Central memory CD8-positive, alpha-beta T cell (primary cell): ENCODE measurements at places on chromosomes 3 and 15.

DNA sequence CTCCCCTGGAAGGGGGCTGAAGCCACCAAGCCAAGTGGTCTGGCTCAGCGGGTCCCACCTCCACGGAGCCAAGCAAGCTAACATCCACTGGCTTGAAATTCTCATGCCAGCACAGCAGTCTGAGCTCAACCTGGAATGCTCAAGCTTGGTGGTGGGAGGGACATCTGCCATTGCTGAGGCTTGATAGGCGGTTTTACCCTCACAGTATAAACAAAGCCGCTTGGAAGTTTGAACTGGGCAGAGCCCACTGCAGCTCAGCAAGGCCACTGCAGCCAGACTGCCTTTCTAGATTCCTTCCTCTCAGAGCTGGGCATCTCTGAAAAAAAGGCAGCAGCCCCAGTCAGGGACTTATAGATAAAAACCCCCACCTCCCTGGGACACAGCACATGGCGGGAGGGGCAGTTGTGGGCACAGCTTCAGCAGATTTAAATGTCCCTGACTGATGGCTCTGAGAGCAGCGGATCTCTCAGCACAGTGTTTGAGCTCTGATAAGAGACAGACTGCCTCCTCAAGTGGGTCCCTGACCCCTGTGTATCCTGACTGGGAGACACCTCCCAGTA, 23.2 kb upstream of the IGSF10 start:
- no peak for DNase-seq

- no peak for DNase-seq
Observed at GRCh38 chr15:78830514-78831228, 19.4 kb upstream of the ADAMTS7 start.

- no peak for DNase-seq
Observed at GRCh38 chr3:59518283-59519055, 468.6 kb upstream of the CFAP20DC start.

- DNase-seq = no peak
Observed at GRCh38 chr15:48414015-48414414, 82.8 kb downstream of the DUT start.

GRCh38 chr15:67407786-67408185, 113.1 kb upstream of the C15orf61 start:
- no peak for DNase-seq

DNA sequence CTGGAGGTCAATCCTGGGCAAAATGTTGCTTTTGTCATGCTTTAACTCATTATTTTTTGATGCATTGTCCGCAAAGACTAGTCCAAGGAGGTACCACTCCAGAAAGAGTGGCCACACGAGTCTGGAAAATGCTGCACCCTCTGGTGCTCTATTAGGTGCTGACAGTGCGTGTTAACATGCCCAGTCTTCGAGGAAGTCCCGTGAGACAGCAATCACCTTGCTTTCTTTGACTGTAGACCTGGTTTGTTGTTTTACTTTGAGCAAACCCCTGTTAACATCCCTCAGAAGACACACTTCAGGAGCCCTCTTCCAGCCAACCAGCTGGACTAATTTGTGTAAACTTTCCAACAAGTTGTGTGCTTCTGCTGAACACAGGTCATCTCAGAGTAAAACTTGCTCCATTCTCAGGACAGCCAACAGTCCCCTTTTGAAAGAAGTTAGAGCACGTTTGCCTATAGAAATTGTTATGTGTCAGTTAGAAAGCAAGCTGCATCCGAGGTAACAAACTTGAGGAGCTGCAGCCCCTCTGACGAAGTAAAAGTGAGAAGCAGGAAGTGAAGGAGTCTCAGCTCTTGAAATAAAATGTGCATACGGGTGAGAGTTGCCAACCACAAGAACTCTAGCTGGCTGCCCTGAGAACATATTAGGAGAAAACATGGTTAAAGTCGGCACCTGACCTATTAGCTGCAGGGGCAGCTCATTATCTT, 205.0 kb downstream of the LPP start:
- DNase-seq = no peak

- DNase-seq = no peak
Observed at GRCh38 chr3:186477876-186478275, 66.3 kb downstream of the CRYGS start.

DNA sequence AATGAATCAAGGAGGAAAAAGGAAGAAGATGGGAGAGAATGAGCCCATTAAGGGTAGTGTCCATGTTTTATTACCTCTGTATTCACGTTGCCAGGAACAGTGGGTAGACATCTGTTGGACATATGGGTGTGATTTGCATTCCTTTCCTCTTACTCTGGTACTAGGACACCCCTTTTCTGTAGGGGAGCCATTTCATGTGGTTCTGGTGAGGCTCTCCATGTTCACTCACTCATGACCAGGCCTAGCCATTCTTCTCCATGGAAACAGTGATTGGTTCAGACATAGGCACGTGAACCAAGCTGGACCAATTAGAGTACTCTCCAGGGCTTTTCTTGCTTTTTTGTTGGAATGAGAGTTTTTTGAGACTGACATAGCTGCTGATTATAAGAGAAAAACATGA, 39.6 kb upstream of the PDCD6IP start:
- no peak for DNase-seq

DNA sequence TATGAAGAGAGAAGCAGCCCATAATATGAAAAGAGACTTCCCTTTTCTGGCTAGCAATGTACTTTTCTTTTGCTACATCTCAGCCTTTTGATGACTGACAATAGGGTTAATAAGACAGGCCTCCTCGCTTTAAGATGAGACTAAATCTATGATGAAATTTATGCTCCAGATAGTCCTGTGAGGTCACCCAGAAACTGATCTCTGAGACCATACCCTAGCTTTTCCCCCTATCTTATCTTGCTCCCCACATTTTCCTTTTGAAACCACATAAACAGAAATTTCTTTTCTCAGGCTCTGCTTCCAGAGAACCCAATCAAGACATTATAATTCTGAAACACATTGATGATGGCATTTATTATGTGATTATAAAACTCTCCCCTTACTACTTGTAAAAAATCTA, 168.8 kb upstream of the CADM2 start:
- DNase-seq = no peak

- DNase-seq = peak; percentile 28
Observed at GRCh38 chr3:10602769-10603768, 97.7 kb upstream of the ATP2B2 start.

DNA sequence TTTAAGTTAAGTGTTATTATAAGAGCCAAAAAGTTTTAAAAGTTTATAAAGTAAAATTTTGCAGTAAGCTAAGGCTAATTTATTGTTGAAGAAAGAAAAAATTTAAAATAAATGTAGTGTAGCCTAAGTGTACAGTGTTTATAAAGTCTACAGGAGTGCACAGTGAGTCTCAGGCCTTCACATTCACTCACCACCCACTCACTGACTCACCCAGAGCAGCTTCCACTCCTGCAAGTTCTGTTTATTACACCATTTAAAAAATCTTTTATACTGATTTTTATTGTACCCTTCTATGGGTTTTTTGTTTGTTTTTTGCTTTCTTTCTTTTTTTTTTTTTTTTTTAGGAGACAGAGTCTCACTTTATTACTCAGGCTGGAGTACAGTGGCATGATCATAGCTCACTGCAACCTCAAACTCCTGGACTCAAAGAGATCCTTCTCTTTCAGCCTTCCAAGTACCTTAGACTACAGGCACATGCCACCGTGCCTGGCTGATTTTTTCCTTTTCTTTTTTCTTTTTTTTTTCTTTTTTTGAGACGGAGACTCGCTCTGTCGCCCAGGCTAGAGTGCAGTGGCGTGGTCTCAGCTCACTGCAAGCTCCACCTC, 25.9 kb downstream of the CSTA start:
- no peak for DNase-seq

DNA sequence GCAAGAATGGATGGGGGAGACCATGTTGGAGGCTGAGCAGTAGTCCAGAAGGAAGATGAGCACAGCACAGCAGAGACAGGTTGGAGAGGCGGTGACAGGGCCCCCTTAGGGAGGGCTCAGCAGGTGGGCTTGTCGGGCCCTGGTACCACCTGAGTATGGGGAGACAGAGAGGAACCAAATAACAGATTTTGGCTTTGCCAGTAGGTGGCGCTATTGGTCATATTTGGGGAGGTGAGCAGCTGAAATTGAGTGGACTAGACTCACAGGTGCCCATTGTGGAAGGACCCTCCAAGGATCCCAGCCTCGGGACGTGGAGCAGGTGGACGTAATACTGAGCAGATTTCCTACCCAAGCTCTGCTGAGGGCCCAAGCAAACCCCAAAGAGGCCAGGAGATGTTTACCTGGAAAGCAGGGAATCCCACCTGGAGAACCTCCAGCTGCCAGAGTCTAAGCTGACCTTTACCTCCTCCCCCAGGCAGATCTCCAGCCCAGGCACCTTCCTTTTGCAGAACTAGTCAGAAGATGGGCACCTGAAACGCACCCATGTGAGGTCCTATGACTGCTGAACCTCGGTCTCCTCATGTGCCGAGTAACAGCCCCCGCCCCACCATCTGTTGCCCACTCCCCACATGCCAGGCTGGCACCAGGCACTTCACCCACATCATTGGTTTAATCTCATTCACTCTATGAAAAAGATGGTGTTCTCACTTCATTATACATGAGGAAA, 24.6 kb upstream of the CORO2B start:
- peak; percentile 31 for DNase-seq

- peak; percentile 30 for DNase-seq
Observed at GRCh38 chr15:58331913-58332675, 99.7 kb upstream of the LIPC start.

DNA sequence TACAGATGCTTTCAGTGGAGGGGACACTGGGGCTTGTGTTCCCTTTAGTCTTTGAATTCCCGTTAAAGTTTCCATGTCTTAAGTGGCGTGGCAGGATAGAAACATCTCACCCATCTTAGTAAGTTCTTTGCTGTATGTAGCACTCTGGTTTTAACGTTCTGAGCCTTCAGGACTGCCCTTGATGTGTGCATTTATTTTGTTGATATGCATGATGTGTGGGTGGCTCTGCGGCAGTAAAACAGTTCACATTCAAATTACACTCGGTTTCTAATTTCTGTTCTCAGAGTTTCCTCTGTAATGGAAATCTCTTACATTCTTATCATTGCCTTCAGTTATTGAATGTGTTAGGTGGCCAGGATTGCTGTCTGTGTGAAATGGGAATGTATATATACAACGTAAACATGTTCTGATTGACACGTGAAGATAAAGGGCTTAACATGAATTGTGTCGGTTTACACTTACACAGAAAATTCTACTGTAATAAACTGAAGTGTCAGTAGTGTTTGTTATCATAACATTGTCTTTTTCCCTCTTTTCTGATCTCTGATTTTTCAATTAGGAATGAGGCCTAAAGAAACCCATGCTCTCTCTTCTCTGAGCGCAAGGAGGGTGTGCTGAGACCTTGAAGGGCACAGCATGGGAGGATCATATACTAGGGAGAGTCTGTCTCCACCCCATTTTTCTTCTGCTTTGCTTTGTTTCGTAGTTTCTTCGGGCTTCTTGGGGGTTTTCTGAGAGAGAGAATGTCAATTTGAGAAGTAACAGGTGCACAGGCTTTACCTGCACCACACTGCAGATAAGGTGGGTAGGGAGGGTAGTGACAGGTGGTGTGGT, 51.5 kb downstream of the IGF1R start:
- no peak for DNase-seq

DNA sequence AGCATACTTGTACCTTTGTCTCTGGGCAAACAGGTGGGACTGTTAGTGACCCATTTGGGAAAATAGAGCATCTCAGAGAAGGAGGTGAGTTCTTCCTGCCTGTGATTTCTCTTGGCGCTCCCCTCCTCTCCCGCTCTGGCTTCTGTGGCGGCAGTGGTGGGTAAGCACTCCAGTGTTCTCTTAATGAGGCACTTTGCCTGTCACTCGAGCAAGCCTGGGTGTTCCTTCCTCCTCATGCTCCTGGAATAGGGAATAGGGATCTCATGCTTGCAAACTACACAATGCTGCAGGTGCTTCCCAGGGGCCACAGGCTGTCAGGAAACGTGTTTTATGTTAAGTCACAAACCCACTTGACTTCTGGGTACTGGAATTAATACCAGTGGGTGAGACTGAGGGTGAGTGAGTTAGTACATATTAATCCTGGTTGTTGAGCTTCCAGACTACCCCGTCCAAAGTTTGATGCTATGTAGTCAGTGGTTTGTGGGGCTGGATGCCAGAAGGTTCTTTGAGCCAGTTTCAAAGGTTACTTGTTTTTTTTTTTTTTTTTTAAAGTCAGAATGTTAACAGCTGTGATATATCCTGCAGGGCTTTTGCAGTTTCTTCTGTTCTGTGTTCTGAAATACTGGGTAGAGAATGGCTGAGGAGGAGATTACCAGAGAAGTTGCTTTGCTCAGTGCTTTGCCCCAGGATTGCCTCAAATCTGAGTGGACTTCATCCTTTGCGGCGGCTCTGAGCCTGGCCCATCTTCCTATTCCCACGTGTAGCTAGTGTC, 30.5 kb downstream of the EDEM1 start:
- DNase-seq = no peak

DNA sequence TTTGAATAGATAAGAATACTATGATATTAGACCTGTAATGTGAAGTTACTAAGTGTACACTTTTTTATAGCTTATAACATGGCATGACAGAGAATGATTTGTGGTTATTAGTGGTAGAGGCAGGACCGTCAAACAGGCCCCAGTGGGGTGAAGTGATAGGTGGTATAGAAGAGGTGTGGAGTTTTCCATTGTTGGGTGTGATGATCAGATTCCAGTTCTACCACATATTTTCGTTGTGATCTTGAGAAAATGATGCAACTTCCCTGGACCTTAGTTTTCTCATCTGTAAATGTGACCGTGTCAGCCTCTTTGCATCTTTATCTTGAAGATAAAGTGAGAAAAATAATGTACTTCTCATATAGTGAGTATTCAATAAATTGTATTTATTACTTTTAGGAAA, 30.3 kb upstream of the UTS2B start:
- no peak for DNase-seq

- no peak for DNase-seq
Observed at GRCh38 chr15:63023351-63023945, 19.1 kb upstream of the TPM1 start.

DNA sequence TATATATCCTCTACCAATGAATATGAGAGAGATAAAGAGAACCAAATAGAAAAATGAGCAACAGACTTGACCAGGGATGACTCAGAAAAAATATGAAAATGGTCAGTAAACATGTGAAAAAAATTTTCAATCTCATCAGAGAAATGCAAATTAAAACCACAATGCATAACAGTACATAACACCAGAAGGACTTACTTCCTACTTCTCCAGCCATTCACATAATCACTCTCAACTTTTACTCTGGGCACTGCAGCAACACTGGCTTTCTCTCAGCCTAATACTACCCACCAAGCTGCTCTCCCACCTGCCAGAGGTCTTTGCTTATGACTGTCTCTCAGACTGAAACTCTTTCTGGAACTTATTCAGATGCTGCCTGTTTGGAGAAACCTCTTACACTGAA, 49.4 kb downstream of the DPH6 start:
- no peak for DNase-seq

- DNase-seq = no peak
Observed at GRCh38 chr3:88641033-88641604, 466.3 kb upstream of the EPHA3 start.

- no peak for DNase-seq
Observed at GRCh38 chr15:81604713-81605112, 230.7 kb upstream of the TMC3 start.

- DNase-seq = no peak
Observed at GRCh38 chr15:67372986-67373675, 118.5 kb downstream of the IQCH start.
